ENCODE measurements at places on chromosomes 16 and 17. TPM values are rescaled to one million over a fixed set of nuclear protein-coding genes. Genes with fewer than 3 reads are reported as not detected.

DNA sequence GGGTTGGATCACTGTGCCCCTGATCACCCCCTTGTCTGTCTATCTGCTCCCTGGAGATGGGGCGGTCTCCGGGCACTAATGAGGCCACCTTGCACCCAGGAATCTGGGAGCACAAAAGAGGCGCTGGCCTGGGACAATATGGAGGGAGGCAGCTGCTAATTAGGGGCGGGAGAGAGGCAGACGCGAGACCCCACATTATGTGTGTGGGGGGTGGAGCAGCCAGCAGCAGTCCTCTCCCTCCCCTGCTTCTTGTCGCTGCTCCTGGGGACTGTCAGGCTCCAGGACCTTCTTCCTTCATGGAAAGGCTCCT lies 324 bp upstream of the HCRT start:
- no peak for DNase-seq

KRTAP4-4 gene
- polyA plus RNA-seq: not detected

GRB7 gene
- 0.72 TPM for polyA plus RNA-seq

DNA sequence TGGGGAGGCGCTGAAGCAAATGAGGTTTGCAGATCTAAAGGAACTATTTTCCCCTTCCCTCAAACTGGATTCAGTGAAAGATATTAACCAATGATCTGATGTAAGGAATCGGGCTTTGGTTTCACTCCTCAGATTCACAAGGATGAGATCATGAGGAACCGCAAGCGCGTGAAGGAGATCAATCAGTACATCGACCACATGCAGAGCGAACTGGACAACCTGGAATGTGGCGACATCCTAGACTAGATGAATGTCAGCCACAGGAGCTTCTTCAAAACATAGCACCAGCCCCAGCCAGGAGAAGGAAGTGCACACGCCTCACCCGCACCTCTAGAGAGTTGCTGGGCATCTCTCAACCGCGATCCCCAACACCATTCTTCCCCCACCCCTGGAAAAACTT lies 22.5 kb downstream of the ATPAF2 start:
- no peak for DNase-seq

DNA sequence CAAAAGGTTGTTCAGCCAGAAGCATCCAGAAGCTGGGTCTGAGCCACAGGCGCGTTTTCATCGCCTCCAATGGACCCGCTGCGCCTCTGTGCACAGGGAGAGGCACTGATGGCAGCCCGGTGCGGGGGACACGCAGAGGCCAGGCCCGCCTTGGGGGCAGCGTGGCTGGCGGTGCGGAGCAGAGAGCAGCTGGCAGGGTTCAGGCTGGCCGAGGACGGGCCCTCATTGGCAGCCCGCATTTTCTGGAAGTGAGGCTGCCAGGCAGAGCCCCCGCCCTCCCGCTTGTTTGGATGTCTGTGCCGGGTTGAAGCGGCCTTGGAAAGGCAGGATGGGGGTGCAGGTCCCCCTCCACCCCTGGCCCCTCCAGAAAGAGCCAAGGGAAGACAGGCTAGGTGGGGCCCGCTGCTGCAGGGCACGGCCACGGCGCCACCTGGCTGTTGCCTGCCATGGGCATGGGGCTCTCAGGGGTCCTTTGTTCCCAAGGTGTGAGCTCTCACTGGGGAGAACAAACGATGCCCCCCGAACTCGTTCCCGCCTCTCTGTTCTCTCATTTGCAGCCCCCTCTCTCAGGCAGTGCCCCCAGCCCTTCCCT lies 18.8 kb downstream of the GSE1 start:
- no peak for DNase-seq

DNA sequence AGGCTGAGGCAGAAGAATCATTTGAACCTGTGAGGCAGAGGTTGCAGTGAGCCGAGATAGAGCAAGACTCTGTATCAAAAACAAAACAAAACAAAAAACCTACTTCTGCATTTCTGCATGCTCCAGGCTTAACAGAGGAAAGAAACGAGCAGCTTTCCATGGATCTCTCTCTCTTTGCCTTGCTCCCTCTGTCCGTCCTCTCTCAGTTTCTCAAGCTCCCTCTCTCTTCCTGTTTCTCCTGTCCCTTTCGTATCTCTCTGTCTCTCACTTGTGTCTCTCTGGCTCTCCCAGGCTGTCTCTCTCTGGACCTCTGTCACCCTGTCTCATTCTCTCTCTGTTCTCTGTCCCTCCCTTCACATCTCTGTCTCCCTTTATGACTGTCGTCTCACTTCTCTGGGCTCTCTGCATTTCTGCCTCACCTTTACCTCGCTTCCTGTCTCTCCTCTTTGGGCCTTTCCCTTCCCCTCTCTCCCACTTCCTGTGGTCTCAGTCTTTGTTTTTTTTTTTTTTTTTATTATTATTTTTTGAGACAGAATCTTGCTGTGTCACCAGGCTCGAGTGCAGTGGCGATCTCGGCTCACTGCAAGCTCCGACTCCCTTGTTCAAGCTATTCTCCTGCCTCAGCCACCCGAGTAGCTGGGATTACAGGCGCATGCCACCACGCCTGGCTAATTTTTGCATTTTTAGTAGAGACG lies 4.1 kb upstream of the PITPNA start:
- no peak for DNase-seq

DNA sequence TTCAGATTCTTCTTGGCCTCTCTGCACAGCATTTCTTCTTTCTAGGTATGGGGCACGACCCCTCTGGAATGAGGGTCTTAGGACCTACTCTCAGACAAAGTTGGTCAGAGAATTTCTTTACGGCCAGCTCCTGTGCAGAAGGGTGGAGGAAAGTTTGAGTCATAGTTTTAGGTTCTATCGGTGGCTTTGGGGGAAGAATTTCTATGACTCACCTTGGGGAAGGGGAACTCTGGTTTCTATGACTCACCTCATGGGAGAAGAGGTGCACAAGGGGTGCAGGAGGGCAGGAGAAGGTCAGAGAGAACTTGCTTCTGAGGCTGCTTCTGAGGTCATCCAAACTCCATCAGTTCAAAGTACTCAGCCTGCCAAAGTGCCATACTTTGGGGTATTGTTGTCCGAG lies 2.5 kb upstream of the ABCC12 start:
- DNase-seq: no peak

DNA sequence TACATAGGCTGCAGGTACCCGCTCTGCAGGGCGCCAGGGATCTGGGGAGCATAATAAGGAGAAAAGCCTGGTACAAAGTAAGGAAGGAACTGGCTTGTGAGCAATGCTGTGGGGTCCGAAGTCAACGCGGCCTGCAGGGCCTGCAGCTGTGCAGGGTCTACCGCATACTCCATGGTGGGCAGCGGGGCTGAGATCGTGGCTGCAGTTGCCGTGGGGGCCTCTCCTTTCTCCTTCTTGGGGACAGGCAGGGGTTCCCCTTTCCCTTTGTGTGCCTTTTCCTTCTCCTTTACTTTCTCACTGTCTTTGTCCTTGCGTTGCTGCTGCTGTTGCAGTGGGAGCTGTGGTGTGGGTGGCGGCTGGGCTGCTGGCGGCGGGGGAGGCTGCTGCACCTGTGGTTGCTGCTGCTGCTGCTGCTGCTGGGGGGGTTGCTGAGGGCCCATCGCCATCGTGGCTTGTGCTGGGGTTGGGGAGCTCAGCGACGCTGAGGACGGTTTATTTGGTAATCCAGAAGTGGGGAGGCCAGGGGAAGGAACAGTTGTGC lies 259.6 kb downstream of the ZFHX3 start:
- no peak for DNase-seq

DNA sequence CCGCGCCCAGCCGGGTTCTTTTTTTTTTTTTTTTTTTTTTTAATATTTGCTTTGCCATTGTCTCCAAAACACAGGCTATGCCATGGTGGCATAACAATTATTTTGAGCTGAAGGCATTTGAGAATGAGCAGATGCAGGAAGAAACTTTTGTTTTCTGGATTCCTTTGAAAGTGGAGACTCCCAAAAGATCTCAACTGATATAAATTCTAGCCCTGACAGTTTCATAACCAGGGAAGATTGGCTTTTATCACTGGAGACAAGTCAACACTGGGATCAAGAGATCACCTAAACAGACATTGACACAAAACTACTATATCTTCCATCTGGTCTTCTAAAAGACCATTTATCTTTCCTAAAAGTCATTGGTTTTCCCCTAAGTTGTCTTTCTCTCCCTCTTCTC lies 10.1 kb upstream of the PRKCA start:
- no peak for DNase-seq

TMEM204 gene
- 16.2 TPM for polyA plus RNA-seq
